NCI-H1694 (cell line): ENCODE measurements at places on chromosomes 3 and 15.
A peak's percentile ranks its signal among the peaks of the same experiment; 100 is the strongest.

GRCh38 chr3:184566441-184567414 lies 5.1 kb downstream of the EPHB3 start:
- DNase-seq = no peak

DNA sequence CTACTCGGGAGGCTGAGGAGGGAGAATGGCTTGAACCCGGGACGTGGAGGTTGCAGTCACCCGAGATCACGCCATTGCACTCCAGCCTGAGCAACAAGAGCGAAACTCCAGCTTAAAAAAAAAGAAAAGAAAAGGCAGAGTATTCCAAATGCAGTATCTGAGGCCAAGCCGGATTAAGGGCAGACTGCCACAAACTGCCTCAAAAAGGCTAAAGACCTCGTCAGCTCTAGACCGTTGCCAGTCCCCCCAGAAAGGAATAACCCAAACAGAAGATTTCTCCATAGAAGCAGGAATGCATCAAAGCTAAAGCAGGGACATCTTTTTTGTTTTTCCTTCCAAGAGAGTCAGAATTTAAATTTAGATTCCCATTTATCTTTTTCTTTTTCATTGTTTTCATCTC lies 72.9 kb downstream of the TM4SF4 start:
- DNase-seq = no peak

GRCh38 chr3:125003369-125003853 lies 52.4 kb downstream of the HEG1 start:
- no peak for DNase-seq

- no peak for DNase-seq
Observed at GRCh38 chr3:12862387-12862786, 21.0 kb upstream of the RPL32 start.

- DNase-seq = no peak
Observed at GRCh38 chr3:16305111-16305541, 40.1 kb downstream of the OXNAD1 start.

GRCh38 chr15:55709458-55709857 lies 33.5 kb downstream of the PRTG start:
- DNase-seq = no peak

GRCh38 chr15:62119227-62119864 lies 45.7 kb downstream of the C2CD4B start:
- DNase-seq = no peak

GRCh38 chr3:49265661-49266386 lies 11.2 kb downstream of the C3orf62 start:
- DNase-seq = no peak

GRCh38 chr3:54094926-54095325 lies 27.4 kb upstream of the CACNA2D3 start:
- no peak for DNase-seq

- DNase-seq = no peak
Observed at GRCh38 chr15:59622289-59622688, 10.7 kb downstream of the GCNT3 start.

- DNase-seq = no peak
Observed at GRCh38 chr3:99825004-99825640, 7.5 kb downstream of the CMSS1 start.

- no peak for DNase-seq
Observed at GRCh38 chr3:37139567-37140052, 34.8 kb downstream of the LRRFIP2 start.

DNA sequence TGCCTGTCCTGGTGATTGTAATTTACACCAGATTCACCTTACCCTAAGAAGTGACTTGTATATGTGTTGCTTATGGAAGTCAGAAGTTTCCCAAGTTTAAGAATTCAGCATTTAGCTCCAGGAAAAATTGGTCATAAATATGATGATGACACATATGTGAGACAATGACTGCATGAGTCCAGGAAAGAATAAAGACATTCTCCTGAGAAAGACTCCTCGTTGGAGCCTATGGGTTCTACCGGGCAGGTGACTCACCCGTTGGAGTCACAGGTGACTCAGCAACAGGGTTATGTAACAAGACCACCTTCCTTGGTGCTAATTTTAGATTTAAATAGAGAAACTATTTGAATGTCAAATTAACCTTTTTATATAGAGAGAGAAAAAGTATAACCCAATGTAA lies 662.4 kb downstream of the FHIT start:
- no peak for DNase-seq

DNA sequence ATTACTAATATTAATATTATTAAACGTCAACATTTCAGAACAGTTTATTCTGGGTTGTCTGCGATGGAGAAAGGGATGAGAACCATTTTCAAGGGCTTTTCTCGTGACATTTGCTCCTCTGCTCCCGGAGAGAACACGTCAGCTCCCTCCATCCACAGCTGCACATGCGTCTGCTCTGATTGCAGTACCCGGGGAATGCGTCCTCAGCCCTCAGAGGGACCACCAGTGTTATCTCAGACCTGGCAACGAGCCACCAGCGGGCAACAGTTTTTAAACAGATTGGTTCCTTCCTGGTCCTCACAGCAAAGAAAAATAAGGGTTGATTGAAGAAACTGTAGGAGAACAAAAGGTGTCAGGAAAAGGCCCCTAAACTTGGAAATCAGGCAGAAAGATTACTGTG lies 202.2 kb upstream of the ADAMTS9 start:
- DNase-seq = no peak

GRCh38 chr15:71066983-71067382 lies 48.3 kb upstream of the THSD4 start:
- no peak for DNase-seq

- DNase-seq = no peak
Observed at GRCh38 chr15:93476491-93477177, 387.6 kb upstream of the RGMA start.

DNA sequence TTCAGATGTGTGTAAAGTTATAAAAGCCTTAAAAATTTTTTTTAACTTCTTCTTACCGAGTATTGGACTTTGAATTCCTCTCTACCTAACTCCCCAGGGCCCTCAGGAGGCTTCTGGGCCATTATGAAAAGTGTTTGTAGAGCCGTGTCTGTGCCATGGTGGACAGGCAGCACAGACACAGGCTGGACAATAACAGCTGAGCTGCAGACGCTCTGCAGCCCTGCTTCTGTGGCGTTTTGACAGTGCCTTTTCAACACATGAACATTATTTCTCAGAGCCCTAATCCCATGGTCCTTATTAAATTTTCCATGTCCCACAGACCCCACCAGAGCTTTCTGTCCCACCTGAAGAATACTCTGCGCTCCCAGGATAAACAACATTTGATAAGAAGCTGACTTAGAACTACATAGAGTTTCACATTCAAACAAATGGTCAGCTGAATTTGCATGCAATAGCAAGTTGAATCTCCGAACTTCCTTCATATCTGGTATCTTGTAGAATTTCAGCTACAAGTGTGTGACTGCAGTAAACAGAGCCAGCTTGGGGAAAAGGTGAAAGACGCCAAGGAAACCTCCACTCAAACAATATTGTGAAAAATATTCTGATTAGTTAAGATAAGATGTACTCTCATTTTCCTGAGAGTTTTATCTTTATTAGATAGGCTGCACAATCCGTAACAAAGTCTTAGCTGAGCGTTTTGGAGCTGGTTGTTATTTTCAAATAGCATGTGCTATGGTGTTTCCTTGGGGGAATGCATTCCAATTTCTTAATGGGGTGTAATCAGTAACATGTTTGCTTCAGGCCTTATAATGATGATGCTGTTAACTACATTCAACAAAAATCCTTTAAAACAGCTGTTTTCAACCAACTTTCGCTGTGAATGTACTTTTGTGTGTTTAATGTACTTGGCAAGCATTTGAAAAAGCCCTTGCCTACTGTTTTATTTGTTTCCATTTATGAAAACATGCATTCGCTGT lies 378.2 kb downstream of the MECOM start:
- DNase-seq = no peak

- DNase-seq = no peak
Observed at GRCh38 chr3:185200639-185201038, 47.8 kb upstream of the C3orf70 start.

GRCh38 chr3:40379674-40380306 lies 7.2 kb upstream of the ENTPD3 start:
- no peak for DNase-seq

- no peak for DNase-seq
Observed at GRCh38 chr3:98971169-98971681, 69.7 kb upstream of the DCBLD2 start.

- DNase-seq = no peak
Observed at GRCh38 chr3:136626493-136626892, 125.7 kb downstream of the STAG1 start.

DNA sequence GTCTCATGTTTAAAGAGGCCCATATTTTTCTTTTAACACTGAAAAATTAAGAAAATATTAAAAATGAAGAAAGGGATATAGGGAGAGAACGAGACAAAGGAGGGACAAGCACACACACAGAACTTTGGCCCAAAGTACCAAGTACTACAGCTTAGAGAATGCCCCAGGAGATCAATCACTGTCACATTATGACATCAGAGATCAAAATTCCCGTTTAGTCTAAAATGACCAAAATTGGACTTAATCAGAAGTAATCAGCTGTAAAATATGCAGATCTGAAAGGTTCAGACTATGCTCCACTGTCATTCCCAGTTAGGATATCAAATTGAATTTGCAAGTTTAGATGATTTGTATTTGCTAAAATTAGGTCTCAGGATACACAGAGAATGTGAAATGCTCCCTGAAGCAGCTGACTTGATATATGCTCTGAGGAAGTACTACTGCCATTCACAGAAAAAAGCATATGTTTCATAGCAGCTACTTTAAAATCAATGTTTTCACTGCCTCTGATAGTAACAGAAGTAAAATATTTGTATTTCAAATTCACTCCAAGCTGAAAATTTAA lies 123.0 kb downstream of the PEAK1 start:
- DNase-seq = no peak

GRCh38 chr3:188316021-188316722 lies 162.2 kb downstream of the LPP start:
- DNase-seq = no peak

- peak; percentile 51 for DNase-seq
Observed at GRCh38 chr3:77256584-77257503, 216.9 kb downstream of the ROBO2 start.

DNA sequence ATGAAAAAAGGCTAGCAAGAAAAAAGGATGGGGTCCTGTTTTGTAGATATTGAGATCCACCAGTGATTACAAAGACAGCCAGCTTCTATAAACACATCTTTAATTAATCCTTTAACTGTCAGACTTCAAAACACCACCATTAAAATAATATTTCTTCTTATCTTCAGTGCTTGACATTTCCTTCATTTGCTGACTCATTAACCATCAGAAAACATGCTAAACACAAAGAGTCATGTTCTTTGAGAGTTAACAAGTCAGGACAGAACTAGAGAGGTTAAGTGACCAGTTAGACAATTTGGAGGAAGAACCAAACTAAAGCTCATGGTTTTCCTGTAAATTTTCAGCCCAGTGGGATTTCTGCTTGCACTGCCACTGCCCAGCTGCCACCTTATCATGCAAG lies 111.4 kb downstream of the MEIS2 start:
- no peak for DNase-seq

GRCh38 chr3:168085491-168086119 lies 10.1 kb downstream of the GOLIM4 start:
- no peak for DNase-seq

DNA sequence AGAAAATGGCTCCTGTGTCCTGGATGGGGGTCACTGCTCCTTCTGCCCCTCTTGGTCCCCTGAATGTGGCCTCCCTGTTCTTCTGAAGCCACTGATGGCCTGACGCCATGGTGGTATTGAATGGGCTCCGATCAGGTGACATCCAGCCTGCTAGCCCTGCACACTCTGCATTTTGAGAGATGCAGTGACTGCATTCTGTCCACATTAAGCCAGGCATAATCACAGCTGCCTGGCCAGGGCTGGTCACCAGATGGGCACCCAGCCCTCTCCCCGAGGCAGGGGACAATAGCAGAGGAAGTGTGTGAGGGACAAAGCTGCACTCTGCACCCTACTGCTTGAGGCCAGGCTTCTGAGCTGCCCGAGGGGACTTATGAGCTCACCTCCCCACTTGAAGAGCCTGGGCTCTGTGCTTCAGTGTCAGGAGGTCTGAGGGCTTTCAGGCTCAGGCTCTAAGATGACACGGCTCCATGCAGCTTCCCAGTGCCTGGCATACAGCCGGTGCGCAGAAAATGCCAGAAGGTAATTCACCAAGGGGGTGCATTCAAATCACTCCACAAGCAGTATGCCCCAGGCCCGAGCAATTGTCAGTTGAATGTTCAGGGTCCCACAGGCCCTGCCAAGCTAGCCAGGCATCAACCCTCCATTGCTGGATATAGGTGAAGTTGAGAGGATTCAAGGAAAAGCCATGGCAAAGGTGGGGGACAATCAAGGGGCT lies 56.8 kb downstream of the WNT7A start:
- no peak for DNase-seq

GRCh38 chr3:171661484-171661883 lies 148.8 kb downstream of the PLD1 start:
- DNase-seq = no peak

DNA sequence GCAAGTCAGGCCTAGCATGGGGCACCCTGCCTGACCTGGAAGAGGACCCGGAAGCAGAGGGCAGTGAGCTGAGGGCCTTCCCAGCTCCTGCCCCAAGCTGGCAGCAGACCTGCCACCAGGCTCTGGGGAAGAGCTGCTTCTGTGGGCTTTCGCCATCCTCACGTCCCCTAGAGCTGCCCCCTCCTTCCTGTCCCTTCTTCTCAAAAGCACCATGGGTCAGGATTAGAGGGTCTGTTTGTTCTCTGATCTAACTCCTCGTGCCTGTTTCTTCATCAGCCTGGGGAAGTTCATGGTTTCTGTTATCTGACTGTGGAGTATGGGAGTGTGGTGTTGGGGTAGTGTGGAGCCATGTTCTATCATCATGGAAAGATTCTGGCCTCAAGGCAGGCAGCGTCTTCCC lies 58.4 kb upstream of the POLG start:
- no peak for DNase-seq

- no peak for DNase-seq
Observed at GRCh38 chr3:170536712-170537111, 49.2 kb downstream of the SLC7A14 start.

- no peak for DNase-seq
Observed at GRCh38 chr3:134342259-134342658, 32.0 kb downstream of the AMOTL2 start.

DNA sequence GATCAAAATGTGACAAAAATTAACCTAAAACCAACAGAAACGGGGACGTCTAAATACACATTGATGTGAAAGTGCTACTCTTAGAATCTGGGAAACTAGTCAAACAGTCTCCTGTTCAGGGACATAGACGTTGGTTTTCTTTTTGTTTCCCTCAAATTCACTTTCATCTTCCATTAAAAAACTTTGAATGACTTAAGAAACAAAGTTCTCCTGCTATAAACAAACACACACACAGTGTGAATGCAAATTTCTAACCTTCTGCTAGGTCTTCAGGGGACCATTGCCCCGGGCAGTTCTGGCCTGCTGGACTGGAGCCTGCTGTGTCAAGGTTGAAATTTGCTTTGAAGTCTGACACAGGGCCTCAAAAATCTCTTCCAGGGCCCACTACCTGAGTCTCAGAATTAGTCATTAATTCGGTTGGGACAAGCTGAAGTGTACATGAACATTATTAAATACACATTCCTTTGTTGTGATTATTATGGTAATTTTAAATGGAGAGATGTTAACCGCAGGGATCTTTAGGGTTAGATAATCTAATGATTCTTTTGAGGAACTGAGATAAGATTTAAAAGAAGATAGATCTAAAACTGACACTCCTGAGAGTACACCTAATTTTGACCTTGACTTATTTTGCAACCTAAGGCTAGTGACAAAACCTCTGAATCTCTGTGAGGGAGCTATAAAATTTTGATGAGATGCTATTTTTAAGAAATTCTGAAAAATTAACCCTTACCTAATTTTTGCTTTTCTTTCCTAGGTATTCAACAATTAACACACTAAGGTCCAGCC lies 1260.4 kb downstream of the ROBO1 start:
- DNase-seq = no peak
